Naive thymus-derived CD4-positive, alpha-beta T cell (primary cell): ENCODE measurements at places on chromosomes 13 and 19. TPM values are rescaled to one million over a fixed set of nuclear protein-coding genes. Genes with fewer than 3 reads are reported as not detected.

OR7A5 gene
- total RNA-seq: not detected

ZNF317 gene
- total RNA-seq: 52.2 TPM

BST2 gene
- 44.4 TPM for total RNA-seq

WDR87 gene
- not detected in 2 replicates for total RNA-seq

DNA sequence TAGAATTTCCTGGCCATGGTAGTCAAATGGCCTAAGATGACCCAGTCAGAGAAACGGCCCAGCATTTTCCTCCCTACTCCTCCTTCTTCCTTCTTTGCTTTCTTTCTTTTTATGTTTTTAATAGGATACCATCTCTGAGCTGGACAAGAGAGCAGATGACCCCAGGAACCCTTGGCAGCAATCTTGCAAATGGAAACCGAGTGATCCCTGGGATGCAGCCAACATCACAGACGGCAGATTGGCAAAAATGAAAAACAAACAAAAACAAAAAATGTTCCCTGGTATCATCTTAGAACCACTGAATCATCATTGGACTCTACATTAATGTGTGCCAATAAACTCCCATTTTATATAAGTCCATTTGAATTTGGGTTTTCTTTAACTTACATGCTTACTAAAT lies 424.4 kb downstream of the FGF14 start:
- no peaks in the 10 kb centered on the region for H3K4me1 ChIP-seq
- H3K27me3 ChIP-seq: no peaks in the 10 kb centered on the region
- no peak overlapping the region for H3K4me3 ChIP-seq
- no peaks in the 10 kb centered on the region for H3K36me3 ChIP-seq

GRCh38 chr13:22562116-22562515 lies 618.7 kb upstream of the SGCG start:
- H3K36me3 ChIP-seq: no peaks in the 10 kb centered on the region
- no peak for DNase-seq

GRCh38 chr13:101382086-101382485 lies 34.2 kb downstream of the NALCN start:
- H3K4me1 ChIP-seq: no peaks in the 10 kb centered on the region
- DNase-seq: no peak

ABCA7 gene
- total RNA-seq: 302 TPM

GRCh38 chr13:49792550-49793324 lies at the start of gene KPNA3:
TSS of gene KPNA3 (minus strand) at chr13:49792682. CDS start at chr13:49792506, 176 bp downstream.
- H3K27me3 ChIP-seq: no peaks in the 10 kb centered on the region
- peak; percentile 97 for DNase-seq
- H3K27ac ChIP-seq: peak within 1 kb of the TSS; percentile 80
- no peaks in the 10 kb centered on the region for H3K36me3 ChIP-seq
- H3K4me1 ChIP-seq: peaks cover 23% of the 10 kb centered on the region

GMIP gene
- total RNA-seq: 109 TPM
